ENCODE measurements at places on chromosomes 6 and 20.
A peak's percentile ranks its signal among the peaks of the same experiment; 100 is the strongest.

- DNase-seq = peak; percentile 25
These were observed 288.1 kb upstream of the PRDM1 start for GRCh38 chr6:105797983-105798453.

GRCh38 chr20:51363378-51363777 is 179.1 kb downstream of the NFATC2 start:
- DNase-seq = no peak

DNA sequence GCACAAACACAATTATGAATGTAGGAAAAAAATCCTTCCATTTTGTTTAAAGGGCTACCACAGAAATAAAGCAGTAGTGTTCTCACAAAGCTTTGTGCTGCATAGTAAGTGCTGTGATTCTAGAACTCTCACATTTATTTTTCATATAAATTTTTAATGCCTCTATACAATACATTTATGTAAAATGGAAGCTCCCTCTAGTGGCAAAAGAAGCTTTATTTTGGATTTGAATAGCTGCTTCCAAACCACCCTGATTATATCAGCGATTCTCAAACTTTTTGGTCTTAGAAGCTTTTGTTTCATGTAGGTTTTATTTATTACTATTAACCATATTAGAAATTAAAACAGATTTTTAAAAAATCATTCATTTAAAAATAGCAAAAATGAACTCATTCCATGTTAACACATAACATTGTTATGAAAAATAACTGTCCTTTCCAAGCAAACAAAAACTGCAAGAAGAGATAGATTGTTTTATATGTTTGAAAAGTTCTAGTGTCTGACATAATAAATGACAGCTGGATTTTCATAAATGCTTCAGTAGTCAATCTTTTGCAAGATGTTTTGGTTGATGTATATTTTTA is 38.4 kb downstream of the HS3ST5 start:
- DNase-seq = no peak

GRCh38 chr6:38982470-38982869 is 66.1 kb upstream of the GLP1R start:
- no peak for DNase-seq

DNA sequence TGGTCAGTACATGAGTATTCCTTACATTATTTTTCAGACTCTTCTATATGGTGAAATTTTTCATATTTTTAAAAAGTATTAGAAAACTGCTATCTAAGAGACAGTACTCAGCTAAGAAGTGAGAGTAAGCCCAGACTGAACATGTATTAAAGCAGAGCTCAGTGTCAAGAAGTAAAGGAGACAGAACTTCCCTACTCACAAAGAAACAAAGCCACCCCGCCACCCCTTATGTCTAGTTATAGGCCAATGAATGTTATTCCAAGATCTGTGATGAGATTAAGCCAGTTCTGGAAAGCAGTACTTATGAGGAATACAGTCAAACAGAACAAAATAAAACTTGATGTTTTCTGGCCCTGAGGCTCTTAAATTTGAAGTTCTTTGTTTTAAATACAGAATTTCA is 114.5 kb downstream of the RNGTT start:
- no peak for DNase-seq

DNA sequence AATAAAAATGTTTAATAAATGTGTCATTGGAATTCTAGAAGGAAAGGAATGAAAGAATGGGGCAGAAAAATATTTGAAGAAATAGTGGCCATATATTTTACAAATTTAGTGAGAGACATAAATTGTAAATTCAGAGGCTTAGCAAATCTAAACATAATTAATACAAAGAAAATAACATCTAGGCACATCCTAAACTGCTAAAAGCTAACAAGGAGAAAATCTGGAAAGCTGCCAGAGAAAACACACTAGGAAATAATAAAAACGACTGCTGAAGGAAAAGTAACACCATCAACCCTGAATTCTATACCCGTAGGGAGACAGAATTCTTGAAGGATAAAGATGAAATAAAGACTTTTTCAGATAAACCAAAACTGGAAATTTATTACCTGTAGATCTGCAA is 23.8 kb downstream of the CYB5R4 start:
- DNase-seq = no peak

GRCh38 chr6:82704045-82704444 is 340.4 kb downstream of the TPBG start:
- no peak for DNase-seq

DNA sequence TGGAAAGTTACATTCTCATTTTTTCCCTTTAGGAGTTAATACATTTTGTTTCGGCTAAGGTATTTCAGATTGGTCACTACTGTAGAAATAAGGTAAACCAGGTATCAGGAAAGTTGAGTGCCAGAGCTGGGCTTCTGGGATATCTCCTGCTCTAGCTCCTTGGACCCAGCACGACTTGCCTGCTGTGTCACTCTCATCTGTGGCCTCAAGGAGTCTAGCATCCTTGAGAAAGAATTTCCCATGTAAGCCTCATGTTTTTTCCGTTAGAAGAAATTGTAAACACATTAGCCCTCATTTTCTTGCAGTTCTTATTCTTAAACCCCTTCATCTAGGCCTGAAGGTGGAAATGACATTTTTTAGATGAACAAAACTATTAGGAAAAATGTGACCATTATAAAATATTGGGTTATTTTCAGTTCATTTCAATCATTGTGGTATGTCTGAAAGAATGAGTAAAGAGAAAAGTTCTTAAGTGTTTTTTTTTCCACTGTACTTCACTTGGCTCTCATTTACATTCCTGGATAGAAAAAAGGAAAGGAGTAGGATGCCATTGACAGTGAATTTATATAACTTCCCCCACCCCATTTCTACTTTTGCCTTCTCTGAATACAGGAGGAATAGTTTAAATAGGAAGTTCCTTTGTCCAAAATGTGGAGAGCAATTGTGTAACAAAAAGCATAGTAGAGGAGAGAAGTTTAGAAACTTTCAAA is 46.7 kb downstream of the CD2AP start:
- no peak for DNase-seq

DNA sequence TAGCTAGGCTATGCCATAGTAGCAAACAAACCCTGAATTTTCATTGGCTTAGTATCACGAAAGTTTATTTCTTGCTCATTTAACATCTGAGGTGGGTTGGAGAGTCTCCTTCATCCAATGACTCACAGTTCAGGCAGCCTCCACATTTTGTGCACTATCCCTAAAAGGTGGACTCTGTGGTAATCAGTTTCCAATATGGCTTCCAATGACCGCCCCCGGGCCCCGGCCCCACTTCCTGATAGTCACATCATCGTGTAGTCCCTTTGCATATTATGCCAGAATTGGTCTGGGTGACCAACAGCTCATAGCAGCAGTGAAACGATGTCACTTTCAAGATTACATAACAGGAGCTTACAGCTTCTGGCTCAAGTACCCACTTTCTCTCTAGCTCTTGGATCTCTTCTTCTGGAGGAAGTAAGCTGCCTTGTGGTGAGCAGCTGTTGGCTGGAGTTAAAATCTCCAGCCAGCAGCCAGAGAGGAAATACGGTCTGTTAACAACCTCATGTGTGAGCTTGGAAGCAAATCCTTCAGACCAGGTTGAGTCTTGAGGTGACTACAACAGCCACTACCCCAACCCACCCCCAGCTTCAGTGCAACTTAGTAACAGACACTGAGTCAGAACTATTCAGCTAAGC is 7.8 kb downstream of the HCRTR2 start:
- DNase-seq = no peak

- no peak for DNase-seq
These were observed 544 bp upstream of the NRM start for GRCh38 chr6:30691208-30691847.

DNA sequence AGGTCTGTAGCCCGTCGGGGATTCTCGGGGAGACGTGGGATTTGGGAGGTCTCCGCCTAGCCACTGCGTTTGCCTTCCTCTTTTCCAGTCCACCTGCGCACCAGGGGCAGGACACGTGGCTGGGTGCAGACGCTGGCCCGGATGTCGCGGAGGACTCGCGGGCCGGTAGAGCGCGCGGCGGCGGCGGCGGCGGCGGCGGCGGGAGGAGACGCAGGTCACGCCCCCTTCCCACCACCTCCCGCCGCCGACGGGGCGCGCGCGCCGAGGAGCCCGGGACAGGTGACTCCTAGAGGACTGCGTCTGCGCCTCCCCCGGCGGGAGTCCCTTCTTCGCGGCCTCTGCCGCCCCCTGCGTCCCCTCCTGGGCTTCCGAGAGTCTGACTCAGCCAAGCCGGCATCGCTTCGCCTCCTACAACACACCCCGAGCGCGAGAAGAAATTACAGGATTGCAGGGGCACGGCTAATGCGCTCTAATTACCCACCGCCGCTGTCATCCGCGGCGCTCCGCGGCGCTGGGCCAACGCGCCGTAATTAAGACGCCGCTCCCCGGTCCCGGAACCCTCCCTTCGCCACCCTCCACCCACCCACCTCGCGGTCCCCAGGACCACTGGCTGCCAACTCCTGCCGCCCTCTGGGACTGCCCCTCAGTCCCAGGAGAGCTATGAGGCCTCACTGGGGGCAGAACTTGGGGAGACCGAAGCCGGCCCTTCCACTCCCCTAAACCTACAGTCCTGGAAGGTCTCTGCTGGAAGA is 124.5 kb downstream of the MRPL14 start:
- DNase-seq = peak; percentile 82

DNA sequence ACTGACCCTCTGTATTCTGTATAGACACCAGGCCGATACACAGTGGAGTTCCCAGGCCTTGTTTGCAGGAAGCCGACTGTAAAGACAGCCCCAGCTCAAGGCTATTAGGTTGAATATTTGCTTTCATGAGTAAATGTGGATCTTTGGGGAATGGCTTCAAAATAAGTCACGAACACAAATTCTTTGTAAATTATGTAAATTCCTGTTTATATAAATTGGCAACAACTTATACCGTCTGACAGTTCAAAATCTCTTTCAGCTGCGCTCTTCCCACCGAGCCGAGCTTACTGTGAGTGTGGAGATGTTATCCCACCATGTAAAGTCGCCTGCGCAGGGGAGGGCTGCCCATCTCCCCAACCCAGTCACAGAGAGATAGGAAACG is 24.7 kb downstream of the EDN3 start:
- DNase-seq = no peak

- DNase-seq = no peak
These were observed 14.1 kb downstream of the CDYL start for GRCh38 chr6:4790158-4790899.

- DNase-seq = no peak
These were observed 13.3 kb upstream of the TCFL5 start for GRCh38 chr20:62874964-62875344.

DNA sequence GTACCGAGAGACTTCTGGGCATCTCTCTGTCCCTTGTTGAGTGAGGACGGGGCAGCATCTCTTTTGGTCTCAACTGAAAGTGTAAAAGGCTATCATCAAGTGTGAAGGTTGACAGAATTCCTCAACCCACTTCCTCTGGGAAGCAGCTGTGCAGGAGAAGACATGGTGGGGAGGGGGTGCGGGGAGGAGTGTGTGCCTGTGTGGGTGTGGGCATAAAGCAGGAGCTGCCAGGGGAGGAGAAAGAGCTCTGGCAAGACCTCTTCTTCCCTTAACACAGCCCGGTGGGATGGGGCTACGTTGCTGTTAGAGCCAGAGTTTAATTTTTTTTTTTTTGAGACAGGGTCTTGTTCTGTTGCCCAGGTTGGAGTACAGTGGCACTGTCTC is 31.8 kb downstream of the CPXM1 start:
- DNase-seq = no peak

GRCh38 chr6:121365536-121366521 is 31.5 kb upstream of the TBC1D32 start:
- DNase-seq = no peak

GRCh38 chr20:51584737-51585136 is 42.2 kb upstream of the NFATC2 start:
- no peak for DNase-seq

GRCh38 chr6:158459726-158460125 is 100.2 kb upstream of the TMEM181 start:
- no peak for DNase-seq

DNA sequence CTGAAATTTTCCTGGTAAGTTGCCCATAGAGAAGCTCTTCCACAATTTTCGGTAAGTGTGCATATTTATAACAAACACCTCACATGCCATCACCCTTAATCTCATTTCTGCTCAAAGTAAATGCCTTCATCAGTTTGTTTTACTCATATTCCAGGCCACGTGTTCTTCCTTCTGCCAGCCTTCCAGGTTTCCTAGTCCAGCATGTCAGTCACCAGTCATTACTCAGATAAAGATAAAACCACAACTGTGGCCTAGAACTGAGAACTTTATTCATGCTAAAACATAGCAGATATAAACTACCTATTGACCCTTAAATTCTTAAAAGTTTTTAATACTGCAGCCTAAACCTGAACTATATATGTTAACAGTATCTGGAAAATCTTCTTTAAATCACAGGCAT is 149.5 kb upstream of the SLC22A16 start:
- no peak for DNase-seq

DNA sequence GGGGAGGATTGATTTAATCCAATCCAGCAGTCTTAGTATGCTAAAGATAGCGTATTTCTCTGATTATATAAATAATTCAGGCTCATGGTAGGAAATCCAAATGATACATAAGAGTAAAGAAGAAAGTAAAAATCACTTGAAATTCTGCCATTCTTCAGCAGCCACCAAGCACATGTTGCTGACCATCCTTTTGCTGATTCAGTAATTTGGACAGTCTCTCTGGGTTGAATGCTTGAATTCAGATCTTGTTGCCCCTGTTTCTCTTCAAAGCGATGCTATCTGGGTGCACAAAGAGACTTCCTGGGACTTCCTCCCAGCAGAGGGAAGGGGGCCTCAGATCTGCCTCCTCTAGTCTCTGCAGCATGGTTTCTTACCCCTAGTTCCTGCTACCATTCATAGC is 609.1 kb downstream of the UTRN start:
- DNase-seq = no peak

- no peak for DNase-seq
These were observed 106.4 kb downstream of the PPP1R14C start for GRCh38 chr6:150249261-150249660.

DNA sequence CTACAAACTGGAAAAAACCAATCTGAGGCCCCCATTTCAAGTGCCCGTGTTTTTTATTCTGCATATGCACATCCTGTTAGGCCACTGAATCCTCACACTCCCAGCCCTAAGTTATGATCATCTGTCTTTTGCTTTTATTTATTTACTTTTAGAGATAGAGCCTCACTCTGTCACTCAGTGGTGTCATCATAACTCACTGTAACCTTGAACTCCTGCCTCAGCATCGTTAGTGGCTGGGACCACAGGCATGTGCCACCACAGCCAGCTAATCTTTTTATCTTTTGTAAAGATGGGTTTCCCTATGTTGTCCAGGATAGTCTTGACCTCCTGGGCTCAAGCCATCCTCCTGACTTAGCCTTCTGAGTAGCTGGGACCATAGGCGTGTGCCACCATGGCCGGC is 29.6 kb upstream of the CLDN20 start:
- DNase-seq = no peak
